Stimulated activated CD8-positive, alpha-beta memory T cell treated with anti-CD3 and anti-CD28 coated beads, Interleukin-7, amount 100 ng/mL, for 1 hour (primary cell): ENCODE measurements at places on chromosomes 12 and 14.

DNA sequence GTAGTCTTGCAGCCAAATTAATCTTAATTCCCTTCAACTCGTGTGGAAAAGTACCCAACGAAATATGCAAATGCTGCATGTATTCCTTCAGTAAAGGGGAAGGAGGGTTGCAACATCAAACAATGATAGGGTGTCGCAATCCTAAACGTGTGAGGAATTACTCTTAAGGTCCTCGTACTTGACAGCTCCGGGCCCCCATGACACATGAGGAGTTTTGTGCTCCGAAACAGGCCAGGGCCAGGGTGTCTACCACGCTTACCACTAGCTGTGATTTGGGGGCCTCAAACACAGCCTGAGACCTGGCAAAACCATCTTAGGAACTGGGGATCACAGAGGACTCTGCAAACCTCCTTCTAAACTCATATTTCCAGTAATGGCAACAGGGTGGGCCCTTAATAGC, 20.4 kb downstream of the FOS start:
- DNase-seq: no peak

- no peak for DNase-seq
These were observed 162.7 kb downstream of the GRIP1 start for GRCh38 chr12:66516133-66516532.

DNA sequence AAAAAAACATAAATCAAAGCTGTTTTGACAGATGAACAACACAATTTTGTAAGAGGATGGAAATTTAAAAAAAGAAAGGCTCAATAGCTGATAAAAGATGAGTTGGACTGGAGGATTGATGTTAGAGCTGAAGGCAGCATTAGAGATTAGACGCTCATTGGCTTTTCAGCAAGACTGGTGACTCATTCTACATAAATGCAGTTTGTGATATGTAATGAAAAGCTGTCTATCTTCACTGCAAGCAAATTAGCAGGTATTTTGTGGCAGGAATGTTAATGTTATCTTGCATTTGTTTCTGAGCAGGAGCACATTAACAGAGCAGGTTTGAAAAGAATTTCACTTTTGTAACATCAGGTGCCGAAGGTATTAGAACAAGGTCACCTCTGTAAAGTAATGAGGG, 442.7 kb upstream of the NOVA1 start:
- DNase-seq: no peak

DNA sequence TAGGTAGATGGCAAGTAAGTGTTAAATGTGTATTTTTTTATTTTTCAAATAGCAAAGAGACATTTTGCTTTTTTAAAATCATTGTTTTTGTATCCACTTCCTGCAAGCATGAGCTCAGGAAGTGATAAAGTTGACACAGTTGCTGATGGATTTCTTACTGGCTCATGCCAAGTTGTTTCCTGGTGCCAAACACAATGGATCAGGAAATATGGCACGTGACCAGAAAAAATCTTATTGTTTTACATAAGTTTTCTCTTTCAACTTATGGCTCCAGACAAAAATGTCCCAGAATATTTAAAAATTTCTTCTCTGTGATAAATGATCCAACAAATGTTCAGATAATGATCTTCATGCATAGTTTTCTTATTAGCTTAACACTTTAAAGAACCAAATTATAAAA, 1279.1 kb upstream of the FLRT2 start:
- no peak for DNase-seq

- no peak for DNase-seq
These were observed 1635.4 kb upstream of the FLRT2 start for GRCh38 chr14:83894568-83894967.

GRCh38 chr14:59275668-59276067, 87.2 kb downstream of the DAAM1 start:
- DNase-seq: no peak
